ENCODE measurements at places on chromosomes 12 and 14.

GRCh38 chr12:57151741-57152630 is 4.6 kb upstream of the LRP1-AS start:
- no peak for DNase-seq

- no peak for DNase-seq
Observed at GRCh38 chr12:13976880-13977279, 4.5 kb downstream of the GRIN2B start.

DNA sequence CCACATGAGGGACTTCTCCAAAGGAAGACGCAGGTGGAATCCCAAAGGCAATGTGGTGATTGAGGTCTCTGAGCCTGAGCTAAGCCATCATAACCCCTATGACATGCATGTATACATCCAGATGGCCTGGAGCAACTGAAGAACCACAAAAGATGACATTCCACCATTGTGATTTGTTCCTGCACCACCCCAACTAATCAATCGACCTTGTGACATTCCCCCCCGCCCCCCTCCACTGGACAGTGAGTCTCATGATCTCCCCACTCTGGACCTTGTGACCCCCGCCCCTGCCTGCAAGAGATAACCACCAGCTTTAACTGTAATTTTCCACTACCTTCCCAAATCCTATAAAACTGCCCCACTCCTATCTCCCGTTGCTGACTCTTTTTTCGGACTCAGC is 87.9 kb downstream of the VCPKMT start:
- no peak for DNase-seq

GRCh38 chr12:107503129-107503855 is 182.3 kb upstream of the PWP1 start:
- no peak for DNase-seq

GRCh38 chr12:68445824-68446223 is 113.7 kb upstream of the MDM1 start:
- DNase-seq = no peak

DNA sequence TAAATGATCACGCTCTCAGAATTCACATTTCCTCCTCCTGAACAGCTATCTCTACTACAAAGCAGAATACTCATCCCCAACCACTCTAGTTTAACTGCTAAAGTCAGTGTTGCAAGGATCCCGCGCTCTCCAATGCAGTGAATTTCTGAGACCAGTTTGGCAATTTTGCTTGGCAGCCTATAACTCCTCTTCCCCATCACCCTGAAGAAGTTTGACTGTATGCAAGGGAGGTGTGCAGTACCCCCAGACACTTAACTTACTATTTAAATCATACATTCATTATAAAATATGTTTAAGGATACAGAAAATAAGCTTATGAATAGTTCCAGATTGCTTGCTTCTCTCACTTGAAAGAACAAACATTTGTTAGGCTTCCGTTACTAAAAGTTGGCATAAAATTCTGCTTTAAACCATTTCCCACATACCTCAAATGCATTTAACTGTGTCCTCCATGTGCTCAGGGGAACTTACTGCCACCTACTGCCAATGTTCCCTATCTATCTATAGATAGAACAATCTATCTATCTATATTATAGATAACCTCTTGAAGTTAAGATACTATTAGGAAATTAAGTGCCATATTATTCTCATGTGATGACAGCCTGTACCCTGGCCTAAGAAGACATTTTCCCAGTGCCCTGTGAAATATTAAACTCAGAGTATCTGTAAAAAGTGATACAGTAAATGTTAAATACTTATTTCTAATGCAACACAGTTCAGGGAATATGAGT is 2.4 kb downstream of the LGR5 start:
- no peak for DNase-seq

DNA sequence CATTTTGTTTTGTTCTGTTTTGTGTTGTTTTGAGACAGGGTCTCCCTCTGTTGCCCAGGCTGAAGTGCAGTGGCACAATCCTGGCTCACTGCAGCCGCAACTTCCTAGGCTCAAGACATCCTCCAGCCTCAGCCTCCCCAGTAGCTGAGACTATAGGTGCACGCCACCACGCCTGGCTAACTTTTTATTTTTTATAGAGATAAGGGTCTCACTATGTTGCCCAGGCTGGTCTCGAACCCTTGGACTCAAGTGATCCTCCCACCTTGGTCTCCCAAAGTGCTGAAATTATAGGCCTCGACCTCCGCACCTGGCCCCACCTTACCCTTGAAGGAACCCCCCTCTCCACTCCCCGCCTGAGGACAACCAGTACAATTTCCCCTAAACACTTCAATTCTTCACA is 7.5 kb upstream of the IFT81 start:
- no peak for DNase-seq

GRCh38 chr12:84397263-84397662 is 515.3 kb downstream of the SLC6A15 start:
- no peak for DNase-seq

GRCh38 chr12:56634242-56634836 is 4.2 kb upstream of the BAZ2A start:
- DNase-seq = no peak

DNA sequence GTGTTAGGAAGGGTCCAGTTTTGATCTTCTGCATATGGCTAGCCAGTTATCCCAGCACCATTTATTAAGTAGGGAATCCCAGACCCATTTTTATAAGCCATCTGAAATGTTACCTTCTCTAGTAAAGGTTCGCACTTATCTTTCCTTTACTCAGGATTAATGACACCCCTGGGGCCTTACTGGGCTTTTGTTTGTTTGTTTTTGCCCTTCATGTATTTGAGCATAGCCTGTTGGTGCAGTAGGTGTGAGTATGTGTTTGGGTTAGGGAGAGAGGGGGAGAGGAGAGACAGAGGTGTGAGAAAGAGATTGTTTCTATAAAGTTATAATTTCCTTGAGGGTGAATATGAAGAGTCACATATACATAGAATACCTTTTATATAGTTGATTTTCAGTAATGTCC is 96.9 kb downstream of the AKAP6 start:
- DNase-seq = no peak

- DNase-seq = no peak
Observed at GRCh38 chr14:90388437-90388836, 8.4 kb upstream of the CALM1 start.
